COR-L47 (cell line): ENCODE measurements at places on chromosomes 7 and 10.

DNA sequence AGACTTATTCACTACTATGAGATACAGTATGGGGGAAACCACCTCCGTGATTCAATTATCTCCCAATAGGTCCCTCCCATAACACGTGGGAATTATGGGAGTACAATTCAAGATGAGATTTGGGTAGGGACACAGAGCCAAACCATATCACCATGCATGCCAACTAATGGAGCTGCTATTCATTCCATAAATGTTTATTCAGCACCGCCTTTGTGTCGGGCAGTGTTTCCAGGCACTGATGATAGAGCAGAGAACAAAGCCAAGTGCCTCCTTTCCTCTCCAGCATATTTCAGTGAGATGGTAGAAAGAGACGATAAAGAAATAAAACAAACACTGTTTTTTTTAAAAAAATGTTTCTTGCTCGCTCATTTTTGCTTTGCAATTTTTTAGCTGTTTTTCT is 295.9 kb upstream of the FOXK1 start:
- peak; percentile 13 for DNase-seq

GRCh38 chr10:47359101-47359500 is 10.9 kb downstream of the RBP3 start:
- no peak for DNase-seq

GRCh38 chr10:132536241-132536876 is 1.2 kb upstream of the INPP5A start:
- no peak for DNase-seq

DNA sequence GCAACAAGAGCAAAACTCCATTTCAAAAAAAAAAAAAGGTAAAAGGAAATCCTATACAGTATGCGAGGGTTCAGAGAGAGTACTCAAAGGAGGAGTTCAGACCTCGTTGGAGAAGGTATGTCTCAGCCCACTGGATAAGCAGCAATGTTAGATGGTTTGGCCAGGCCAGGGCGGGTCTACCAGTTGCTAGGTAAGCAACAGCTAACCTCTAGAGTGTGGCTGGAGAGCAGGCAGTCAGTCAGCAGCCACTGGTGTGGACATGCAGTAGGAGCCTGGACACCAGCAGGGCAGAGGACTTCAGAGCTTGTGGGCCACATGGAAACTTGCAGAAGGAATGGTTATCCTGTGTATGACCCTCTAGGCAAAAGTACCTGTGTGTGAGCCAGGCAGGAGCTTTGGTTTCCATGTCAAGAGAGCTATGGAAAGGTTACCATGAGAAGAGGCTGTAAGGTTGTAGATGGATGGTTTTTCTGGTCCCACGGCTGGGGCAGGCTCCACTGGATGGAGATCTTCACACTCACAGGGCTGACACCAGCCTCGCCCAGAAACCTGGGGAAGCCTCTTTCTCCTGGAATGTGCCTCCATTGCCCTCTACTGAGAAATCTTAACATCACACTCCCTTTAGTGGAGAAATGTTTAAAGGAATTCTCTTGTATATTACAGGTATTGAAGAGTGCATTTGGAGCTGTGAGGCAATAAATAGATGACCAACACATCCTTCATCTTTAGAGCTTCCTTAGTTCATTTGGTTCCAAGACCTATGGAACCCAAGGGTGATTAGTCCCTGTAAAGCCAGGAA is 63.6 kb downstream of the CCDC186 start:
- no peak for DNase-seq

GRCh38 chr7:155323001-155323638 is 25.4 kb downstream of the INSIG1 start:
- DNase-seq: no peak

DNA sequence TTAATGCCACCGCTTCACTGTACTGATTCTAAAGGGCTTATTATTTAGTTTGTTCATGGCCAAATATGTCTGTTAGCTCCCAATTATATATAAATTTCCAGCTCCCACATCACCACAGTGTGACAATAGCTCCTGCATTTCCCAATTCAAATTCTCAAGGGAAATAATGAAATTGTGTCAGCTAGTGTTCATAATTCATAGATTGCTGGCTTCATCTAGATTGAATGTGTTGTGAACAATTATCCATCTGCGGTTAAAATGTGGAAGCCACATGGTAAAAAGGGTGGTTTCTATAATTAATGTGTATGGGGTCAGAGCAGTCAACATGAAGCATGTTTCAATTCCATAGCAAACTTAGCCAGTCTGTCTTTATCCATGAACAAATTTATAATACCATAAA is 154.3 kb downstream of the SEMA3E start:
- DNase-seq: no peak

GRCh38 chr10:68560186-68560942 is at the start of gene TET1:
Gene TET1 (plus strand): TSS chr10:68560337. CDS start chr10:68572339, 12,002 bp downstream.
- peak; percentile 14 for DNase-seq

DNA sequence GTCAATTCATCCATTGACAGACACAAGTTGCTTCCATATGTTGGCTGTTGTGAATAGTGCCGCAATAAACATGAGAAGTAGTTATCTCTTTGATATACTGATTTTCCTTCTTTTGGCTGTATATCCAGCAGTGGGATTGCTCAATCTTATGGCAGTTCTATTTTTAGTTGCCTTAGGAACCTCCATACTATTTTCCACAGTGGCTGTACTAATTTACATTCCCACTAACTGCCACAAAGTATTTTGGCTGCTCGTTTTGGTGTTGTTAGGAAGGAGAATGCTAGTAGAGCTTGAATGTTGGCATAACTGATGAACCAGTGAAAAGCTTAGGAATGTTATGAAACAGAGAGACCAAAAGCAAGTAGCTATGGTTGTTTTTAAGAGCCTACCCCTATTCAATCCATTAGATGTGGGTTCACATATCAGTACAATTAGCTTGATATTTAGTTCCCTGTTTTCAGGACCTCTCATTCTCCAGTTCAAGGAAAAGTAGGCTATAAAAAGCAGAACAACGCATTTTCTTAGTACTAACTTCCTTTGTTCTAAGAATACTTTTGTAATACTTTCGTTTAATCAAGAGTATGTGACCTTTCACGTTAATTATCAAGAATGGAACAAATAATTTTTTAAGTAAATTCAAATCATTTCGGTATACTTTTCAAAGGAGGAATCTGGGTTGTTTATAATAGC is 100.3 kb downstream of the FAS start:
- no peak for DNase-seq

GRCh38 chr7:92835851-92836488 is 403 bp downstream of the CDK6 start:
- no peak for DNase-seq

GRCh38 chr7:115678086-115678982 is 352.2 kb downstream of the TFEC start:
- DNase-seq: no peak

- no peak for DNase-seq
Measured at GRCh38 chr10:31921031-31921430, 7.6 kb downstream of the ARHGAP12 start.

DNA sequence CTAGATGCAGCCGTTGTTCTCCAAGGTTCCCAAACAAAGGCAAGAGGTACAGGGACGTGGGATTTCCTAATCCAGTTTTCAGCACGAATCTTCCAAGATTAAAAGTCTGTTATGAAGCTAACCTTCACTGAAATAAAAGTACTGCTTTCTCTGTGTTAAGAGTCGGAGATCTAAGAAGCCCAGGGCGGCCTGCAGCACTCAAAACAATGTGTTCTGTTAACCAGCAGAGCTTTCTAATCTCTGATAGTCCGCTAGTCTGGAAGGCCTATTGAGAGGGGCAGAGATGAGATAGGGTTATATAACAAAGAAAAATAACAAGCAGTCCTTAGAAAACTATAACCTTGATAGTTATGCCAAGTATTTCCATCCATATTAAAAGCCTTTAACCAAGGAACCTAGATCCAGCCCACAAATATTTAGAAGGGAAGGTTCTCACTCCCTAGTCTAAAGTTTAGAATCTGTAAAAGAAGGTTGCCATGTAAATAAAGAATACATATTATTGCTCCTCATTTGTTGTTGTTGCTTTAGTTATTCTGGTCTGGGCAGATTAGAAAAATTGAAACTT is 106.3 kb upstream of the SVIL start:
- no peak for DNase-seq

DNA sequence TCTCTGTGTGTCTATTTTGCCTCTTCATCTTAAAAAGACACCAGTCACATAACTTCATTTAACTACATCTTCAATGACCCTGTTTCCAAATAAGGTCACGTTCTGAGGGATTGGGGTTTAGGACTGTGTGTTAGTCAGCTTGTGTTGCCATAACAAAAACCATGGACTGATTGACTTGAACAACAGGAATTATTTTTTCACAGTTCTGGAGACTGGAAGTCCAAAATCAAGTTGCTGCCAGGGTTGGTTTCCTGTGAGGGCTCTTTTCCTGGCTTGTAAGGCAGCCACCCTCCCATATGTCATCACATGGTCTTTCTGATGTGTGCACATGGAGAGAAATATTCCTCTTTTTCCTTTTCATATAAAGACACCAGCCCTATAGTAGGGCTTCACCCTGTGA is 55.3 kb downstream of the REEP3 start:
- DNase-seq: no peak

DNA sequence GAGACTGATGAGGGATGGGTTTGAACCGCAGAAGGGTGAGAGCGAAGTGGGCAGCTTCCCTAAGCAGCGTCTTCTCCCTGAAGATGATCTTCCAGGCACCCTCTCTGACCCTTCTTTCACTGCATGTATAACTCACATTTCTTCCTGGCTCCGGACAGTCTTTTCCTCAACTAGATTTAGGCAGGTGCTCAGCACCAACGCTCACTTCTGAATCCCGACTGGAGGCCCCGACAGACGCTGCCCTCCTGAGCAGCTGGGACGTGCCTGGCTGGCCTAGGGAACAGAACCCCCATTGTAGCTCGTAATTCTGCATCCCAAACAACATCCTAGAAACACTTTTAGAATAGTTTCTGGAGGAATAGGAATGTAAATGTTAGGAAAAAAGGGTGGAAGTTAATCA is 206.6 kb downstream of the DIP2C start:
- DNase-seq: no peak

DNA sequence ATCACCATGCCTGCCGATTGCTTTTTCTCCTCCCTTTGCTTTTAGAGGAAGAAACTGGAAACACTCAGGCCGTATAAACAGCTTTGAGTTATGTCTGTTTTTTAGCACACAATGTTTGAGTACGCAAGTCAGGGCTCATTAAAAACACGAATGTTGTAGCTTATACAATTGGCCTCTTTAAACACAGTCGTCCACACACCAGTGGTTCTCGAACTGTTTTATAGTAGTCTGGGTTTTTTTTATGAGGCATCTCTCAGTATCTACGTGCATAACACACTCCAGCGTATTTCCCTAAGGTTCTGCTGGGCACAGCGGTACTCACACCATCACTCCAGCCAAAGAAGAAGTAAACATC is 13.4 kb upstream of the CARD11 start:
- no peak for DNase-seq

DNA sequence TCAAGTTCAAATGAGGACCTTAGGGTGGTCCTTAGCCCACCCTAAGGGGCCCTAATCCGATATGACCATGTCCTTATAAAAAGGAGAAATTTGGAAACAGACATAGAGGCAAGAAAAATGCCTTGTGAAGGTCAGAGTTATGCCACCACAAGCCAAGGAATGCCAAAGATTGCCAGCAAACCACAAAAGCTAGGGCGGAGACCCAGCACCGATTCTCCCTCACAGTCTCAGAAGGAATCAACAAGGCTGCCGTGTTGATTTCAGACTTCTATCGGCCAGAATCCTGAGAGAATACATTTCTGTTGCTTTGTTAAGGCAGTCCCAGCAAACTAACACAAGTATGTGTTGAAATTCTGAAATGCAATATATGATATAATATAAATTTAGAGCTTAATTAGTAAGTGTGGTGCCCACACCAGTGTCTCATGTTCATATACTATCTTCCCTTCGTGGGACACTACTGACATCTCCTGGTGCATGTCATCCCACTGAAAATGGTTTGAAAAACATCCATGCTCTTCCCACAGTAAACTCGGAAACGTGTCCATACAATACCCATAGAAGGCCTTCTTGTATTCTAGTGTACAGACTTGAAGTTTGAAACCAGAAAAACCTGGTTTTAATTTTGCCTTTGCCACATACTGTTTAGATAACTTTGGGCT is 349.0 kb downstream of the TNS3 start:
- DNase-seq: no peak

DNA sequence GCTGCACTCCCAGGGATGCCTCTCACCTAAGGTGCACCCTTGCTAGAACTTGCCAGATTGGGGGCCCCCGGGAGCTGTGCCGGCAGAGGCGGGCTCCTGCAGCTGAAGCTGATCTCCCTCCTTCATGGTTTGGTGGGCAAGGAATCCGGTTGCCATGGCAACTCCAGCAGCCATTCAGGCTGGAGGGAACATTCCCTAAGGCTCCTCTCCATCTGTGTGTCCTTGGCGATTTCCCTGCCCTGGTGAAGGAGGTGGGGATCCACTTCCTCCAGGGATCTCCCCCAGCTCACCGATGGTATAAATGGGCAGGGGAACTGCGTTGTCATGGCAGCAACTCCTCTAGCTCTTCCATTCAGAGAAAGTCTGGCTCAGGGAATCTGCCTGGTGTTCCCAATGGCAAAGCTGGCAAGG is 49.6 kb upstream of the GPR158 start:
- DNase-seq: no peak

GRCh38 chr10:1846032-1846431 is 108.7 kb upstream of the ADARB2 start:
- no peak for DNase-seq

DNA sequence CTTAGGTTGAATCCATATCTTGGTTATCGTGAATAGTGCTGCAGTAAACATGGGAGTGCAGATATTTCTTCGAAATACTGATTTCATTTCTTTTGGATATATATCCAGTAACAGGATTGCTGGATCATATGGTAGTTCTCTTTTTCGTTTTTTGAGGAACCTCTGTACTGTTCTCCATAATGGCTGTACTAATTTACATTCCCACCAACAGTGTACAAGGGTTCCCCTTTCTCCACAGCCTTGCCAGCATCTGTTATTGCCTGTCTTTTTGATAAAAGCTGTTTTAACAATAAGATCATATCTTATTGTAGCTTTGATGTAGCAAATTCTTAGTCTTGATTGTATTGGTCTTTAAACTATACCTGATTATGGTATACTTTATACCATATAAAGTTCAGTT is 45.3 kb downstream of the ZNRF2 start:
- no peak for DNase-seq

GRCh38 chr10:114118514-114118913 is 55.5 kb downstream of the CCDC186 start:
- no peak for DNase-seq

GRCh38 chr10:86047588-86047987 is 319.0 kb downstream of the GRID1 start:
- no peak for DNase-seq

- DNase-seq: peak; percentile 39
Measured at GRCh38 chr10:98028168-98028770, 2.2 kb downstream of the CRTAC1 start.

DNA sequence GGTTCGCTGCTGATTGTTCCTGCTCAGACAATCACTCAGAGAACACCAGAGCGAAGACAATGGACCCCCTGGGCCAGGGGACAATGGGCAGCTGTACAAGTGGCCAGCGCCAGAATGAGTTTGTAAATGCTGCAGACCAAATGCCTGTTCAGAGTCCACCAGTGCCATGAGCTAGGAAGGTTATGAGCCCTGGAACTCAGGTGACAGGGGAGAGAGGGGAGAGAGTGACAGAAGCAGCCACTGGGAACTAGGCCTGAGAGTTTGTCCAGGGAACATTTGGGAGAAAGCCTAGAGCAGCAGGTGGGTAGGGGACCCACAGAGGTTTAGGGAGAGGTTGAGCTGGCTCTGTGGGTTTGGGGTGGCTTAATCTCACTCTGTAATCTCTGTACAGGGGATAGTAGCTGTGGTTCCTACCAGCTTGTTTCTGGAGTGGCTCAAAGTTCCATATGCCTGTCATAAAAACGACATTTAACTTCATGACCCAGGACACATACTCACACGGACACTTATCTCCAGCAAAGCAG is 60.4 kb downstream of the C10orf105 start:
- DNase-seq: peak; percentile 50

GRCh38 chr10:70174058-70174741 is 3.9 kb upstream of the SAR1A start:
- DNase-seq: no peak
